Mesothelial cell of epicardium (in vitro differentiated cells): ENCODE measurements at places on chromosomes 16 and 17. TPM values are rescaled to one million over a fixed set of nuclear protein-coding genes. Genes with fewer than 3 reads are reported as not detected.
A peak's percentile ranks its signal among the peaks of the same experiment; 100 is the strongest.

- no peak for DNase-seq
Measured at GRCh38 chr17:73760439-73760758, 116.2 kb upstream of the SDK2 start.

ELMO3 gene
- total RNA-seq, result 9.3 to 10.0 TPM (median 9.7 TPM) in 3 replicates

GRCh38 chr16:86452451-86452850 is 57.9 kb upstream of the FOXF1 start:
- DNase-seq, result no peak

SLC2A4 gene
- total RNA-seq, result 1.6 to 1.8 TPM (median 1.6 TPM) in 3 replicates

DNA sequence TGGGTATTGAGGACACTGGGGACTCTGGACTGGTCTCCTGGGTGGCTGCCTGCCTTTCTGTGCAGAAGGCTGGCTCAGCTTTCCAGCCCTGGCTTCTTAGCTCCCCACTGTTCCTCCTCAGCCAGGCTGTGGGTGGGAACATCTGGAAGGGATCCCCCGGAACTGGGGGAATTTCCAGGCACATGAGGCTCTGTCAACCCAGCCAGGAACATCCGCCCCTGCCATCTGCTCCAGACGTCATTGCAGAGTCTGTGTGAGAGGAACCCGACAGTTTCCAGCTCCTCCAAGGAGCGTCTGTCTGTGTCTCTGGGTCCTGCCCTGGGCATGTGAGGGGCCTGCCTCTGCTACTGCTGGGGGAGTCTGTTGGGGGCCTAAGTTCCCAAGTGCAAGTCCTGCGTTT is 36.2 kb upstream of the CRHR1 start:
- no peak for DNase-seq

DNA sequence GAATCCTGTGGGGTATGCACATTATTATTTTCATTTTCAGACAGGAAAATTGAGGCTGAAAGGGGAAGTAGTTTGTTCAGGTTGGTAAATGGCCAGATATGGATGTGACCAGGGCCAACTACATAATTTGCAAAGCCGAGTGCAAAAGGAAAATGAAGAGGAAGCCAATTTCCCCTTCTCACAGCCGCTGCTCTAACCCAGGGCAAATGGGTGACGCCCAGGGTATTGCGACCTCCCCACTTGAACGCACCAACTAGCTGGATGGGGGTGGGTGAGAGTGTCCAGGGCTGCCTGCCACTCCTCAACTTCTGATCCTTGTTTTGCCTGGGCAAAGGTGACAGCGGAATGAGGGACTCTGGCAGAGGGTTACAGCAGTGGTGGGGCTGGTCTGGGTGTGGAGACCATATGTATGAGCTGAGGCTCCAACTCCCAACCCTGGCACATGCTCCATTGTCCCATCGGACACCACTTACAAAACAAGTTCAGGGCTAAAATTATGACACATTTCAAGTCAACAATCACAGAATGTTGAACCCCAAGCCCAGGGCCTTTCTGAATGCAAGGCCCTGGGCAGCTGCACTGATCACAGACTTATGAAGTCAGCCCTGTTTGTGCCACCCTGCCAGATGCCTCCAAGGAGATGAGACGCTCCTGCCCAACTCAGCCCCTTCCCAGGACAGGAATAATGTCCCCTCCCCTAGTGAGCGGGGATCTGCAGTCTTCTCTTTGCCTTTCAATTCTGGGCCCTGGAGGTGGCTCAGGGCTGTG is 1.7 kb downstream of the ANKRD40CL start:
- DNase-seq, result no peak

DRC7 gene
- 0.43 to 0.47 TPM in 2 of 3 replicates, not detected in the other for total RNA-seq

- no peak for DNase-seq
Measured at GRCh38 chr16:48204825-48205151, 39.3 kb upstream of the LONP2 start.

DNA sequence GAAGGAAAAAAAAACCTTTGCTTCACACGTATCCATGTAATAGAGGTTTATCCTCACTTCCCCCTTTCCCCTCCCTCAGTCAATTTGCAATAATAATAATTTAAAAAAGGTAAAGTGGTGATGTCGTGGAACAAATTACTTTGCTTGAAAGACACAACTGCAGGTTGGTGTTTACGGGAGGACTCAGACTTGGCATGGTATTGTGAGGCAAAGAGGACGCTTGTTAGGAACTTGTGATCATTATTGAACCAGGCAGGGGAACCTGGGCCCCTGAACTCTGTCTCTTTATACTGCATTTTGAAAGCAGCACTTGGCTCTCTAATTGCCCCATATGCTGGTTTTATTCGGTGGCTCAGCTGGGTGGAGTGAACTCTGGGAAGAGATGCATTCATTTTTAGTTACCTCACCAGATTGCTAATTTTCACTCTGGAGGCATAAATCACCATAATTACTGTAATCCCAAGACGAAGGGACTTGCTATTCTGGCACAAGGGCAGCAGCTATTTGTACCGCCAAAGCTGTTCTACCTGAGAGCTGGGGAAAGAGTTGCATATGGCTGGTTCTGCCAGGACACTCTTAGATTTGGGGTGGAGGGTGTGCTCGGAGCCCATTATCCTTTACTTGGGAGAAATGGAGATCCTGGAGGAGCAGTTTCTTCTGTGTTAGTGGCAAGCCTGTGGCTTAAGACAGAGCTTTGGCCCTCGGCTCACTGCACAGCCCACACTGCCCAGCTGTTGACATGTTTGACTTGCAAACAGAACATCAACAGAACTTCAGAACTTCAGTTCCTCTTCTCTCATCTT is 5.7 kb upstream of the DHX8 start:
- DNase-seq, result no peak

TERB1 gene
- 0.18 to 0.49 TPM (median 0.34 TPM) in 3 replicates for total RNA-seq

METTL26 gene
- total RNA-seq, result 72.1 to 74.0 TPM (median 73.2 TPM) in 3 replicates

DNA sequence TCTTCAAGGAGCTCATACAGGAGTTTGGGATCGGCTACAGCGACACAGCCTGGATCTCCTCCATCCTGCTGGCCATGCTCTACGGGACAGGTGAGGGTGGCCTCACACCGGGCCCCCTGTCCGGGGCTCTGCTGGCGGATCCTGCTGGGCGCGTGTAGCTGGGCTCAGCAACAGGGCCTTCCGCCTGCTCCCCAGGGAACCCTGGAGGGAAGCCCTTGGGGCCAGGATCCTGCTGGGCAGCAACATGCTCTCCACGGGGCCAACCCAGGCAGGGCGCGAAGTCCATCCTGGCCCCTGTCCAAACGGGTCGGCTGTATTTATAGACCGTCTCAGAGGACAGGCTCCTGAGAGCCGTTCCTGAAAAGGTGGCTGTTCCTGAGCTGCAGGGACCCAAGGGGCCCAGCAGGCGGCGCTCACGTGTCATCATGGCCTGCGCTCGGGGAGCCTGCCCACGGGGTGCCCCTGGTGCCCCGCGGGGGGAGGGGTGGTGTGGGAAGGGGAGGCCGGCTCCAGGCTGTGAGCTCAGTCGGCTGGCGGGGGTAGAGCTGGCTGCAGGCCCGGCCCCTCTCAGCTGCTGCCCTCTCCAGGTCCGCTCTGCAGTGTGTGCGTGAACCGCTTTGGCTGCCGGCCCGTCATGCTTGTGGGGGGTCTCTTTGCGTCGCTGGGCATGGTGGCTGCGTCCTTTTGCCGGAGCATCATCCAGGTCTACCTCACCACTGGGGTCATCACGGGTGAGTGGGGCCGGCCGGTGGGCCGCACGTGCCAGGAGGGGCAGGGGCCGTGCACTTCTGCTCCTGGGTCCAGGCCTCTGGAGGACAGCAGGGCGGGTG is 7.5 kb downstream of the SLC16A3 start:
- DNase-seq, result no peak

DNA sequence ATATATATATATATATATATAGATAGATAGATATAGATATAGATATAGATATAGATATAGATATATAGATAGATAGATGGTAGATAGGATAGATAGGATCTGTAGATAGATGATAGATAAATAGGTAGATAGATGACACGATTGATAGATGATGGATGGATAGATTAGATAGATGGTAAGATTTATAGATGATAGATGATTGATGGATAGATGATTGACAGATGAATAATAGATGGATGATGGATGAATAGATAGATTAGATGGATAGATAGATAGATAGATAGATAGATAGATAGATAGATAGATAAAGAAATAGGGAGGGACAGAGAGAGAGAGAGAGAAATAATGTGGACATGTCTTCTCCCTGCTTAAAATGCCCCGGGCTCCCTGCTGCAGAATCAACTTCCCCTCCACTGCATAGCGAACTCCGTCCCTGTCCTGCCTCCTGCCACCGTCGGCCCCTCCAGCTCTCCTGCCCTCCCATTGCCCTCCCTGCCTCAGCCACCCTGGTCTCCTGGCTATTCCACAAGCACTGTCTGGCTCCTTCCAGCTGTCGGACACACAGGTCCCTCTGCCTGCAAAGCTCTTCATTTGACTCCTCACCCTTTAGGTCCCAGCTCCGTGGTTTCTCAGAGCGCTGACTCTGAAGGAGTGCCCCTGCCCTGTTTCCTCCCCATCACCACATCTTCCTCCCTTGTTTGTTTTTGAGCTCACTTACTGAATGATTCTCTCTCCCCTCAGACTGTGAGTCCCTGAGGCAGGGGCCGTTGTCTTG is 254.0 kb downstream of the KATNIP start:
- no peak for DNase-seq

- DNase-seq, result peak; percentile 78
Measured at GRCh38 chr17:42536372-42537155, 523 bp downstream of the NAGLU start.

CD300LG gene
- total RNA-seq, result 0.18 TPM in 1 of 3 replicates, not detected in the others

- DNase-seq, result no peak
Measured at GRCh38 chr17:1328437-1328836, 49.0 kb downstream of the TRARG1 start.

CDH5 gene
- 0.09 to 0.27 TPM (median 0.16 TPM) in 3 replicates for total RNA-seq

GRCh38 chr17:19448341-19449268 is 37.6 kb downstream of the RNF112 start:
- no peak for DNase-seq

GRCh38 chr16:31868691-31869167 is 4.9 kb upstream of the ZNF267 start:
- peak; percentile 86 for DNase-seq

DNA sequence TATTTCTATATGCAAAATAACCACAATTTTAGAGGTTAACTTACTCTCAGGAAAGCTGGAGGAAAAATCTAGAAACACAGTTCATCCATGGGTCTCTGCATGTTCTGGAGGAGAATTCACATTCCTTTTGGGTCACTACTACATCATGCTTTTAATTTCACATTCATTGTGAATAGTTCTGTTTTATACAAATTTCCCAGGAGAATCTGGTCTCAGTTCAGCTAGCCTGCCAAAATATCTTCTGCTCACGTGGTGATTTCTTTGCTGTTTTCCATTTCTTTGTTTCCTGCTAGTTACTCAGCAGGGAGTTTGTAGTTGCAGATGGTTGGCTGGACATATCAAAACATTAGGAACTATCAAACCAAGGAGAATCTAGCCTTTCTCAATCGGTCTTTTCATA is at the start of gene ABCA9:
ABCA9 (minus strand) TSS at position 106 of the 400 bp plus-strand sequence. CDS start 9,801 bp downstream, outside the sequence.
- no peak for DNase-seq

CCDC200 gene
- total RNA-seq, result not detected in 3 replicates

- DNase-seq, result peak; percentile 67
Measured at GRCh38 chr16:30927789-30928378, 4.5 kb downstream of the FBXL19 start.

RASD1 gene
- total RNA-seq, result 1.9 to 2.8 TPM (median 2.1 TPM) in 3 replicates

LGALS9C gene
- total RNA-seq, result not detected in 3 replicates

DNA sequence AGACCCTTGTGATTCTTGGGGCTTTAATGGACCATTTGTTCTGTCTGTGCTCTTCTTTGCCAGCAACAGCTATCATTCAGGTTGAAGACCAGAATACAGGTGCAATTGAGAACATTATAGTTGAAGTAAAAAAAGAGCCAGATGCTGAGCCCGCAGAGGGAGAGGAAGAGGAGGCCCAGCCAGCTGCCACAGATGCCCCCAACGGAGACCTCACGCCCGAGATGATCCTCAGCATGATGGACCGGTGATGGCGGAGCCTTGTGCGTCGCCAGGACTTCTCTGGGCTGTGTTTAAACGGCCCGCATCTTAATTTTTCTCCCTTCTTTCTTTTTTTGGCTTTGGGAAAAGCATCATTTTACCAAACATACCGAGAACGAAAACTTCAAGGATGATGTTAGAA is 7.3 kb upstream of the CARMIL2 start:
- no peak for DNase-seq

- DNase-seq, result peak; percentile 94
Measured at GRCh38 chr16:679814-680624, at the start of gene STUB1. STUB1 (plus strand) TSS chr16:680410; CDS start chr16:680526, 116 bp downstream.

CMTM1 gene
- total RNA-seq, result 10.0 to 10.3 TPM (median 10.2 TPM) in 3 replicates

- DNase-seq, result no peak
Measured at GRCh38 chr17:28267720-28268609, 51.0 kb upstream of the TMEM97 start.

KRTAP2-2 gene
- not detected in 3 replicates for total RNA-seq

DNA sequence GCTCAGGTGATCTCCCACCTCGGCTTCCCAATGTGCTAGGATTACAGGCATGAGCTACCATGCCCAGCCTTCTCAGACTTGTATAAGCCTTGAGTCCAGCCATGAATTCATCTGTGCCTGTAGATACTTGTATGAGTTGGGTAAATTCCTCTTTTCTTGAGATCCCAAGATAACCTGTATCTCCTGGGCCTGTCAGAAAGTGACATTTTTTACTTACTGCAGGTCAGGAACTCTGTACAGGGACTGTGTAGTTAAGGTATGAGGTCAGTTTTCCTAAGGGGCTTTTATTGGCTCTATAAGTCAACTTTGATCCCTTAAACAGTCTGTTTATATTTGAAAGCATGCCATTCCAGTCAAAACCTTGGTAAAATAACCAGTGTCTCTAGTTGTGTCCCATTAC is 106.3 kb upstream of the HAS3 start:
- DNase-seq, result no peak

- DNase-seq, result no peak
Measured at GRCh38 chr16:84501077-84501735, 3.3 kb downstream of the MEAK7 start.

CDRT15 gene
- total RNA-seq, result not detected in 3 replicates

TMC8 gene
- 0.60 to 1.2 TPM (median 1.1 TPM) in 3 replicates for total RNA-seq

DNA sequence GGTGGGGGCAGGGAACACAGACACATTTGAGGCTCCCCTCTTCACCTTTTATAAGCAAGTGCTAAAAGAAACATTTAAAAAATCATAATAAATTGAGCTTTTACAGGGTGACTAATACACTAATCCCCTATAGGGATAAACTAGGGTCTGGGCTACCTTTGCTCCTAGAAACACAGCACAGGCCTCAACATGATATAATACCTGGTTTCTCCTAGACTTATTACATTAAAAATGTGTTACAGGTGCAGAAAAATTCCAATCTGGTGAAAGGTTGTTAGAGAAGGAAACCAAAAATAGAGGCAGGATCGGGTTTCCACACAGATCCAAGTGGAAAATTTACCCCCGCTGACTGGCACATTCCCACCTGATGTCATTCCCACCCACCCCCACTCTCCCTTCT is 124.7 kb upstream of the NOG start:
- no peak for DNase-seq

- DNase-seq, result no peak
Measured at GRCh38 chr16:743794-744500, 3.1 kb upstream of the CIAO3 start.

HOXB5 gene
- total RNA-seq, result 28.6 to 32.4 TPM (median 31.1 TPM) in 3 replicates

GRCh38 chr16:1946495-1947368 is 3.7 kb upstream of the MSRB1 start:
- DNase-seq, result no peak
